Esophagus squamous epithelium (tissue), 5 donors: ENCODE measurements at places on chromosomes 1 and 21. TPM values are rescaled to one million over a fixed set of nuclear protein-coding genes. Genes with fewer than 3 reads are reported as not detected.

DNA sequence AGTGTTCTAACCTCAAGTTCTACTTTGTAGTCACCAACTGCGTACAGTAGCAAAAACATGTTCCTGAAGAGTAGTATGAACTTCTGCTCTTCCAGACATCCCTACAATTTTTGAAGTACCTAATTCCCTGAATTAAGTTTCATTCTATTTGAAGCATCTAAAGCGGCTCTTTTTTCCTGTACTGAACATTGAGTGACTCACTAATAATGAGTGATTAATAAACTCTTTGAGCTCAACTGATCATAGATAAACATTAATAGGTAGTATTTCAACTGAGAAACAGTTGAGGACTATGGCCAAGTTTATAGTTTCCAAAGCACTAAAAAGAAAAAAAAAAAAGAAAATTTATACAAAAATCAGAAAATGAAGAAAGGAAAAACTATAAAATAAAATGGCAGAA is 683.1 kb downstream of the LTN1 start:
- no peak for DNase-seq

DNA sequence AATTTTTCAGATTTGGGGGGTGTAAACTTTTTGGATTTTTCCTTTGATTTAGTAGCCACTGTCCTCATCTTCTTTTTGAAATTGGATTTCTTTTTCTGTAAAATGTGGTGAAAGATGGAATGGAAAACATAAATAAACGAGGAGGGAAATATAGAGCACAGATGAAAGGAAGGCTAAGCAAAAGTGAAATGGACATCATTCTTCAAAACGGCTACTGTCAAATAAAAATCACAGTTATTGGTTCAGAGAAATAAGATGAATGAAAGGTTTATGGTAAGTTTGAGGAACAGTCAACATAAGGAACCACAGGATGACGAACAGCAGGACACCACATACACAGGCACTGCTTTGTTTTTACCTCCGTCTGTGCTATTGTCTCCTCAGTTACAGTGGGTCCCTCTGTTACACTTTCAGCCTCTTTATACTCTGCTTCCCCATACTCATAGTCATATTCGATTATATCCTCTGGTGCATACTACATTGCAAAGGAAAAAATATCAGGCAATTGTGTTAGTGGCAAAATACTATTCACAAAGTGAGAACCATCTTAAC is 82.4 kb downstream of the COL11A1 start:
- DNase-seq: no peak

DNA sequence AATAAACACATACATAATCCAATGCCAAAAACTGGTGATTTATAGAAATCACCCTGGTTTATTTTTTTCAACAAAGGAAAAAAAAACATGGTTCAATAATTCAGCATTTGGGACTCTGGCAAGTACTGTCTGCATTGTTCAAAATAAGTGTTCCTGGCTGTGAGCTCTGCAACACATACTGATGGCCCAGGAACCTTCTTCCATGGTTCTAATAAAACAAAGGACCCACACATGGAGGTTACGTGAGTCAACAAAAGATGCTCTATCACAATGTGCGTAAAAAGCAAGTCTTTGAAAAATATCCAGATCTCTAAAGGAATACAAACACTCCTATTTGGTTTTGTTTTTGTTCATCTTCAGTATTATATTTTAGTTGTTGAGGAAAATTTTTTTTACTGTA is 37.9 kb upstream of the C1orf198 start:
- no peak for DNase-seq

DNA sequence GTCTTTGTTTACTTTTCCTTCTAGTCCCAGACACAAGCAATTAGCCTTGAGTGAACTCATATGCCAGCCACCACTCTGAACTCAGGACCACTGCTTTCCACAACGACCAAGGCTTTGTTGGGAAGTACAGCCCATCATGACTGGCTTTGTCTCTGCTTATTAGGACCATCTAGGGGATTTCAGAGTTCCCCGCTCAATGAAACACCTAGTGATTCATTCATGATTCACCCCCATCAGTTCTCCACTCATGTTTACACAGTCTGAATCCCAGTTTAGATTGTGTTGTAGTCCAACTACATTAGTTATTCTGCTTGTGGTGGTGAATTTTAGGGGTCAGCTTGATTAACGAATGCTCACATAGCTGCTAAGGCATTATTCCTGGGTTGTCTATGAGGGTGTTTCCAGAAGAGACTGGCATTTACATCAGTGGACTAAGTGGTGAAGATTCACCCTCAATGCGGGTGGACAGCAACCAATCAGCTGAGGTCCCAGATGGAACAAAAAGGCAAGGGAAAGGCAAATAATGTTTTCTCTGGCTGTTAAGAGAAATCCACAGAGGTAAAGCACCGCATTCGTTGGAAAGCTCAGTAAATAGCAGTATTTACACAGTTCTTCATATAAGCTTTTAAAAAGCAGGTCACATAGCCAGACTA is 122.7 kb downstream of the RGS21 start:
- DNase-seq: no peak

DNA sequence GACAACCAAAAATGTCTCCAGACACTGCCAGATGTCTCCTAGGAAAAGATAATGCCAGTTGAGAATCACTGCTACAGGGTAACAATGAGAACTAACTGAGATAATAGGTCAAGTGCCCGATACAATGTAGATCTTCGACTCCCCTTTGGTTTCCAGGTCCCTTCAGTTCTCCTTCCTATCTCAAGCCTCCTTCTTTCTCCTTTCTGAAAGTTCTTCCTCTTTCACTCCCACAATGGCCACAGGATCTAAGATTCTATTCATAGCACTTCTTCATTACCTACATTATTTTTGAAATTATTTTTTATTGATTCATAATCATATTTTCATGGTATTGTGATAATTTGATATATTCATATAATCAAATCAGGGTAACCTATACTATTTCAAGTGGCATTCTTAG is 6.3 kb downstream of the PFDN2 start:
- DNase-seq: no peak

- DNase-seq: no peak
Measured at GRCh38 chr1:244186372-244186771, 135.3 kb downstream of the ZBTB18 start.

DNA sequence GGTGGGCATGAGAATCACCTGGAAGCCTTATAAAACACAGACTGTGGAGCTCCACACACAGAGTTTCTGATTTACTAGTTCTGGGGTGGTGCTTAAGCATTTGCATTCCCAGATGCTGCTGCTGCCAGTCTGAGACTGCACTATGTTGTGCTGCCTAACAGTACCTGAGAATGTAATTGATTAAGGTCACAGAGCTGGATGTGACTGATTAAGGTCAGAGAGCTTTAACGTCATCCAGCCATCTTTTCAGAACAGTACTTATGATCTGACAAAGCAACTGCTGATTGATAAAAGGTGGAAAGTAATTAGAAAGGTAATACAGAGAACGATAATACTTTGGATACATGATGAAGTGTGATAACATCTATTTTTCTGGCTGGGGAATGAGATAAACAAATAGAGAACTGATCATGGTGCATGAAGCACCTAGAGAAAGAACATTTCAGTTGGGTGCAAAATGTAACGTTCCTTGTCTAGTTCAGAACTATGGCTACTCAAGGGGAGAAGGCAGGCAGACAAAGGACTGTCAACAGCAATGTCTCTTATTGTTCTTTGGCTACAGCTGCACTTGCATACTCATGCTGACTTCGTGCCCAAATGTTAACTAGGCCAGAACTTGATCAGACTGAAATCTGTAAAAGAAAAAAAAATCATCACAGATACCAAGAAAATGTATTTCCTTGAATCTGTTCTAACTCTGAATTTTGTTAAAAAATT is 3.7 kb upstream of the UCK2 start:
- no peak for DNase-seq

DNA sequence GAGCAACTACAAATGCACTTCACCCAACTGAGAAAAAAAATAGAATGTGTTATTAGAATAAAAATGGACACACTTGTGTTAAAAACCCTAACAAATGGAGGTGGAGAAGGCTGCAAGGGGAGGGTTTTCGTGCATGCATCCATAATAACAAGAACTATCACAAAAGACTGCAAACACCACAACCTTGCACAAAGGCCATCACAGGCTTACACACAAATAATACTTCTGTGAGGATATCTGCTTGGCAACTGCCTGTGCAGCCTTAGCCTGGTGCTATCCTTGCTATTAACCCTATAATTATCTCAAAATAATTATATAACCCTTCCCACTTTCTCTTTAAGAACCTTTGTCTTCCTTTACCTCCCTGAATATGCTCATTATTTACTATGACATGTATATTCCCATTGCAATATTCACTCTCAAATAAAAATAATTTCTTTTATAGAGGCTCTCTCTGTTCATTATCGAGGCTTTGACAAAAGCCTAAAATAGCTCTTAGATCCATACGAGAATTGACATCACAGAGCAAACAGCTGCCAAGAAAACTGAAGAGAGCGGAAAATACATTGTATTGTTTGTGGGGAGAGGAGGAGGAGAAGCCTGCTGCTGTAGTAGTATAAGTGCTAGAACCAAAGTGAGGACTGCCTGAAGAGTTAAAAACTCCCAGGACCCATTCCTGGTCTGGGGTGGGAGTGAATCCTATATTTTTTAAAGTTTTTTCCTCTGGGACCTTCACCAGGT is 1768.7 kb downstream of the BRINP3 start:
- no peak for DNase-seq

DNA sequence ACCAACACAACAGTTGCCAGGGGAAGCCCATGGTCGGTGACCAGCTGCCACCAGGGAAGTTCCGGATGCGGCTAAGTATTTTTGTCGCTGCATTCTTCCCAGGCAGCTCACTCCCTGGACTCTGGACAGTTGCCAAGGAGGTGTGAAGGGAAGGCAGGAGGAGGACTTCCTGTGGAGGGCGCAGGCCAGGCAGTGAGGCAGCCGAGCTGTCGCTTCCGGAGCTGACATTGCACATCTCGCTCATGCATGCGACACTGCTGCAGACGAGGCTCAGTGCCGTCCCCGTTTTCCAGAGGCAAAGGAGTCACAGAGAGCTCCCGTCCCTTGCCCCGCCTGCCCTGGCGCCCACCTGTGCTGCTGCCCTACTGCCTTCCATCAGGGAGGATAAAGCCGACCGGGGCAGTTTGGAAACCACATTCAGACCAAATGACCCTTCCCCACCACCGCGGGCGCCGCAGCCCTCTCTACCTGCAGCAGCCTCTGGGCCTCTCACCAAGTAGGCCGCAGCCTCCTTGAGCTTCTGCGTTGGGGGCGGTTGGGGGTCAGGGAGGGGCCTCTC is 81.4 kb downstream of the NENF start:
- DNase-seq: no peak

DNA sequence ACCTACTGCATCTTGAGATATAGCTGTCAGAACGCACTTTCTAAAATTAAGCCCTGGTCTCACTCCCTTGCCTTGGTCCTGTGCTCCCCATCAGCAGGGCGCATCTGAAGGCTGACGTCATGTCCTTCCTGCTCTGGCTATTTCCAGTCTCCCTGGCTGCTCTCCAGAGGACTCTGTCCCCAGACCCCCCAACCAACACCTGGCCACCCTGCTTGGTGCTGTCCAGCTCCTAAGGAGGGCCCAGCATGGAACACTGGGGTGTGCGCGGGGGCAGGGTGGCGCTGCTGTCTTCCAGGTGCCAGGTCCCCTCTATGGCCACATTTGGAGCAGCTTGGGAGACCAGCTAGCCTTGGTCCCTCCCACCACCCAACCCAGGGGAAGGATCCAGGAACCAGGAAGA is 8.3 kb downstream of the TNNT2 start:
- DNase-seq: no peak

The NUP210L gene
- 0.19 TPM for total RNA-seq

The CLCA4 gene
- 639 TPM for total RNA-seq

The OR2T29 gene
- not detected for total RNA-seq

The DIO1 gene
- not detected for total RNA-seq

The BGLAP gene
- 1.7 TPM for total RNA-seq

The ZC3H12A gene
- 49.4 TPM for total RNA-seq

The CA6 gene
- total RNA-seq: not detected

The APCS gene
- not detected for total RNA-seq
